ENCODE measurements at places on chromosomes 6 and 20. TPM values are rescaled to one million over a fixed set of nuclear protein-coding genes. Genes with fewer than 3 reads are reported as not detected.

Gene CMTR1
- 34.3 TPM for total RNA-seq

Gene HDAC2
- 383 TPM for total RNA-seq

Gene XKR7
- 1.8 TPM for total RNA-seq

DNA sequence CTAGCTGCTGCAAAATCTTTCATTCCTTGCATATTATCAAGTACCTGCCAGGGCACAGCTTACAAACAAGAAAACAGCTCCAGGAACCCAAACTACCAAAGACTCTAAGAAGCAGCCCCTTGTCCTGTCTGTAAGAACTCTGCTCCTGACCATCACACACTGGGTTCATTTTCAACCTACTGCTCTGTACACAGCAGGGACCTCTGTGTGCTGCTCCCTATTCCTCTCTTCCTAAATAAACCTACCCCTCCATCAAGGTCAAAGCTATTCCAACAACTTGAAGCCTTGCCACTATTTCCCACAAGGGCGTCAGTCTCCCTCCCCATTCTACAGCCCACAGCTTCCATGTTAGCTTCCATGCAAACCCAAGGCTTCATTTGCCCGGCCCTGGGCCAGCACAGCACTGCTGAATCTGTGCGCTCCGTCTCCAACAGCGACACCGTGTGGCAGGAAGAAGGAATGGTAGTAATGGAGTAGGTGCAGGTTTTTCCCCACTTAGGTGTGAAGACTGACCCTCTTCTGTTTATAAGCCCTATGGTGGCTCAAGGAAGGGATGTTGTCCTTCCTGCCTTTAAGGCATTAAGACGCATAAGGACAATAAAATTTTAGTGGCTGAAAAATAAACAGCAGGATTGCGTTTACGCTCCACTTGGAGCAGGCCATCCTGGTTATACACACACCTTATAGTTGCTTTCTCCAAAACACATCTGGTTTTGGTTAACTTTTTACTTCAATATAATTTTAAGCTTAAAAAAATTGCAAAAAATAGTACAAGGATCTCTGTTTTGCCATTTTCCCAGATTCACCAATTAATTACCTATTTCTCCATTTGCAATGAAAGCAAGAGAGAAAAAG, 115.2 kb upstream of the NXT1 start:
- H3K27me3 ChIP-seq: no peaks in the 10 kb centered on the region
- H3K4me1 ChIP-seq: no peaks in the 10 kb centered on the region
- no peak overlapping the region for H3K27ac ChIP-seq
- no peak overlapping the region for H3K4me3 ChIP-seq
- peak; percentile 71 for DNase-seq
- no peaks in the 10 kb centered on the region for H3K36me3 ChIP-seq

DNA sequence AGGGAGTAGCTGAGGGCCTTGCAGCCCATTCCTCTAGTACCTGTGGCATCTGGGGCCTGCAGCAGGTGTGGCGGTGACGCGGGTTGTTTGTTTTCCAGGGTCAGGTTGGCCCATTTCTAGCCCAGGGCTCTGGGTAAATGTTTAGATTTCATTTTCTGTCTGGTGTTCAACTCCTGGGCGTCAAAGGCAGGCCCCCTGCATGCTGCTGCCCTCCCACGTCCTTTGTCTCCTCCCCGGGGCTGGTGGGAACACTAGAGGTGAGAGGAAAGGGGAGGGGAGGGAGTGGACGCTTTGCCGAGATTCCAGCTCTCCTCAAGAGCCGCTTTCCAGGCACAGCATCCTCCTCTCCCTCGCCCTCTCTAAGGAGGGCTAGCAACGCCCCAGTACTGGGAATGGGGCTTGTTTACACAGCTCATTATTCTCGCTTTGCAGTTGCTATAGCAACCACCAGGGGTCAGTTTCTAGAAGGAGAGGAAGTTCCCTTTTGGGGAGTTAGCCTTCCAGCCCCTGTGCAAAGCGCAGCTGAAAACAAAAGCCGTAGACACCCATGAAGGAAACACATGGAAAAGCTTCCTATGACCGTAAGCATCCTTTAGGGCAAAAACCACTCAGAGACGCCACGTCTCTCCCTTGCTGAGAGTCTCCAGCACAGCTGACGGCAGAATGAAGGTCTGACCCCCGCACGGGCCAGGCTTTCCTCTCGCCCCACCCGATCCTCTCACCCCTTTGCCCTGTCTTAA, 170.6 kb downstream of the LY86 start:
- peak overlapping the region; percentile 65 for H3K27ac ChIP-seq
- peak overlapping the region; percentile 18 for H3K4me3 ChIP-seq
- H3K4me1 ChIP-seq: peaks cover 5% of the 10 kb centered on the region
- H3K36me3 ChIP-seq: no peaks in the 10 kb centered on the region

DNA sequence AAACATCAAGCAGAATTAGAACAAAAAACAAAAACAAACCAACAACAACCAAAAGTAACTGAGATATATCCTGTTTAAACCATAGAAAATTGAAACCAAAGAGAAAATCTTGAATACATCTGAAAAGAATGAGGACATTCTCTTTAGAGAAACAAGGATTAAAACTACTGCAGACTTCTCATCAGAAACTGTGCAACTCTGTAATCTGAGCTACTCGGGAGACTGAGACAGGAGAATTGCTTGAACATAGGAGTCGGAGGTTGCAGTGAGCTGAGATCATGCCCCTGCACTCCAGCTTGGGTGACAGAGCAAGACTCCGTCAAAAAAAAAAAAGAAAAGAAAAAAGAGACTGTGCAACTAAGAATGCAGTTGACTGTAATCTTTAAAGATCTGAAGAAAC, 153.4 kb downstream of the SYNDIG1 start:
- DNase-seq: no peak
- no peaks in the 10 kb centered on the region for H3K36me3 ChIP-seq
- no peak overlapping the region for H3K27ac ChIP-seq
- H3K4me3 ChIP-seq: no peak overlapping the region

- no peaks in the 10 kb centered on the region for H3K4me1 ChIP-seq
- H3K36me3 ChIP-seq: no peaks in the 10 kb centered on the region
- no peak overlapping the region for H3K27ac ChIP-seq
- no peak overlapping the region for H3K4me3 ChIP-seq
- no peaks in the 10 kb centered on the region for H3K27me3 ChIP-seq
Measured at GRCh38 chr6:31851485-31851832, 11.2 kb downstream of the NEU1 start.

- H3K4me3 ChIP-seq: no peak overlapping the region
- no peak for DNase-seq
- H3K4me1 ChIP-seq: no peaks in the 10 kb centered on the region
- H3K27ac ChIP-seq: no peak overlapping the region
Measured at GRCh38 chr6:88983532-88983931, 20.1 kb upstream of the RNGTT start.

GRCh38 chr6:41442800-41443501, 103.2 kb upstream of the FOXP4 start:
- H3K36me3 ChIP-seq: no peaks in the 10 kb centered on the region
- DNase-seq: peak; percentile 71
- H3K4me1 ChIP-seq: peaks cover 17% of the 10 kb centered on the region
- H3K27me3 ChIP-seq: peaks cover 7% of the 10 kb centered on the region
- H3K27ac ChIP-seq: peak overlapping the region; percentile 10

DNA sequence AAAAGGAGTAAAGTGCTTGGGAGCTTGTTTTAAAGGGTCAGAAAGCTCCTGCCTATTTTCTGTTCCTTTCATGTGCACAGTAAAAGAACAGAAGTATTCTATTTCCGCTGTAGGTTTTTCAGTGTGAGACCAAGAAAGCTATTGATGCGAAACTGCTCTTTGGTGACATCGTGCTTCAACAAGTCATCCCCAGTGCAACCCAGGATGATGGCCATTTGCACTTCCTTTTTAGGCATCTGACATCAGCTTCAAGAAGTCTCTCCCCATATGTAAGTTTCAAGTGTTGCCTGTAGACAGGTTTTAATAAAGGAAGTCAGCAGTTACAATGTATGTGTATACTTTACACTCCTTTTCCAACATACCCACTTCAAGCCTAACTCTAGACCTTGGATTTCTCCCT, 131.6 kb downstream of the RFX6 start:
- no peak overlapping the region for H3K4me3 ChIP-seq
- no peaks in the 10 kb centered on the region for H3K27me3 ChIP-seq

DNA sequence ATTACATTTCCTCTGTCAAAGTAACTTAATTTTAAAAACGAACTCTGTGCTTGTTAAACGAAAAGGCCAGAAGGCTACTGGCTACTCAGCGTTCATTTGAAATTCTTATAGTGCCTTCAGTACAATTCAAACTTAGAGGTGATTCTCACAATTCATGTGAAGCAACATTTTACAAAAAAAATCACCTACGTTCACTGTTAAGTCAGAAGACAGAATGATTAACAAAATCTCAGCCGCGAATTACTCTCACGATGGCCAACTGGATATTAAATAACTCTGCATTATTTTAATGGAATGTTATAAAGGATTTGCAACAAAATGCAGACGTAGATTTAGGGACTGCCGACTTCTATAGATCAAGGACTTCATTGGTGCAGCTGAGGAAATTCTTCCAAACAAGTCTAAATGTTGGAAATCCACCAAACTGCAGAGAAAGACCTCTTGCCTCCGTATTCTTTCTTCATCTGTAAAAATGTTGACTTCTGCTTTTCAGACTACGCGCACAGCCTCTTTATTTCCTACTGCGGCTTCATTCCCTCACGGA, 1.6 kb upstream of the QKI start:
- no peaks in the 10 kb centered on the region for H3K4me1 ChIP-seq
- H3K4me3 ChIP-seq: peak overlapping the region; percentile 73
- no peak overlapping the region for H3K27ac ChIP-seq
- no peaks in the 10 kb centered on the region for H3K36me3 ChIP-seq
- no peaks in the 10 kb centered on the region for H3K27me3 ChIP-seq

DNA sequence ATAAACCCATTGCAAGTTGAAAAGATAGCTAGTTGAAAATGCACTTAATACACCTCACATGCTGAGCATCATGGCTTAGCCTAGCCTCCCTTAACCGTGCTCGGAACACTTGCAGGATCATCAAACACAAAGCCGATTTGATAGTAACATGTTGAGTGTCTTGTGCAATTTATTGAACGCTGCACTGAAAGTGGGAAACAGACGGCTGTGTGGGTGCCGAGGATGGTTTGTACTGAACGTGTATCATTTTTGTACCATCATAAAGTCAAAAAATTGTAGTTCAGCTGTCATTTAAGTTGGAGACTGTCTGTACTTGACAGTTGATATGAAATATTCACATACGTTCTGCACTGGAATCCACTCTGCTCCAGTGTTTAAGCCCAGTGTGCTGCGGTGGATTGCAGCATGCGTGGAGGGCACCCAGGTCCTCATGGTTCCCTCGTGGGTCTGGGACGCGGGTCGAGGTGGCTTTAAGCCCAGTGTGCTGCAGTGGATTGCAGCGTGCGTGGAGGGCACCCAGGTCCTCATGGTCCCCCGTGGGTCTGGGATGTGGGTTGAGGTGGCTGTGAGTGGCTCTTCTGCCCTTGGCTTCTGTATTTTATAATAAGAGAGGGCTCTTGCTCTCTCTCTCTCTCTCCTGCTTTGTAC, 77.0 kb downstream of the CDH4 start:
- H3K27me3 ChIP-seq: peaks cover 2% of the 10 kb centered on the region
- H3K27ac ChIP-seq: no peak overlapping the region
- no peak for DNase-seq
- H3K36me3 ChIP-seq: no peaks in the 10 kb centered on the region

DNA sequence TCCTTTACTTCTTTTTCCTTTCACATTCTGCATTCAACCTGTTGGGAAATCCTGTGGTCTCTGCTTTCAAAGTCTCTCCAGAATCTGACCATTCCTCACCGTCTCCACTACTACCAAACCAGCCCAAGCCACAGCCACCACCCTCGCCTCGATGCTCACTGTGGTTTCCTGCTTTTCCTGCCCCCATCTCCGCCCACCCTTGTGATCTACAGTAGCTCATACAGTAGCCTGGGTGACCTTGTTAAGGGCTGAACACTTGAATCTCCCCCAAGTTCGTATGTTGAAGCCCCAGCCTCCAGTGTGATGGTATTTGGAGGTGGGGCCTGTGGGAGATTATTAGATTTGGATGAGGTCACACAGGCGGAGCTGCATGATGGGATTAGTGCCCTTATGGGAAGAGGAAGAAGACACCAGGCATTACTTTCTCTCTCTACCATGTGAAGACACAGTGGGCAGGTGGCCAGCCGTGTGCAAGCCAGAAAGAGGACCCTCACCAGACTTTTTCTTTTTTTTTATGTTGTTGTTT, 189.0 kb upstream of the UST start:
- DNase-seq: no peak
- H3K4me1 ChIP-seq: no peaks in the 10 kb centered on the region
- H3K27me3 ChIP-seq: peaks cover 10% of the 10 kb centered on the region
- H3K36me3 ChIP-seq: no peaks in the 10 kb centered on the region
- no peak overlapping the region for H3K27ac ChIP-seq

GRCh38 chr20:60137657-60138245, 179.5 kb downstream of the CDH26 start:
- DNase-seq: peak; percentile 5
- H3K27me3 ChIP-seq: no peaks in the 10 kb centered on the region
- no peaks in the 10 kb centered on the region for H3K4me1 ChIP-seq
- no peaks in the 10 kb centered on the region for H3K36me3 ChIP-seq

DNA sequence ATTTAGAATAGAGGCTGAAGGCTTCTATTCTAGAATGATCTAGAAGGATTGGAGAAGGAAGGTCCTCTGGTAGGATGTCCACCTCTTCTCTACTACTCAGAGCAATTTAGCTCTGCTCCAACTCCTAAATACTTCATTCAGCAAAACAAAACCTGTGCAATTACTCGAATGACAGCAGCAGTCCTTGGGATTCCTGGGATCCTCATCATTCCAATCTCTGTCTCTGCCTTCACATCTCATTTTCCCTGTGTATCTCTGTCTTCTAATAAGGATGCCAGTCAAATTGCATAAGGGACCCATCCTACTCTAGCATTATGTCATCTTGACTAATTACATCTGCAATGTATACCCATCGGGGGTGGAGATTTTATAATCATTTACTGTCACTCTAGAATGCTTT, 5.5 kb upstream of the AIG1 start:
- no peak overlapping the region for H3K4me3 ChIP-seq
- no peak for DNase-seq
- no peaks in the 10 kb centered on the region for H3K4me1 ChIP-seq
- no peak overlapping the region for H3K27ac ChIP-seq
- H3K27me3 ChIP-seq: no peaks in the 10 kb centered on the region

DNA sequence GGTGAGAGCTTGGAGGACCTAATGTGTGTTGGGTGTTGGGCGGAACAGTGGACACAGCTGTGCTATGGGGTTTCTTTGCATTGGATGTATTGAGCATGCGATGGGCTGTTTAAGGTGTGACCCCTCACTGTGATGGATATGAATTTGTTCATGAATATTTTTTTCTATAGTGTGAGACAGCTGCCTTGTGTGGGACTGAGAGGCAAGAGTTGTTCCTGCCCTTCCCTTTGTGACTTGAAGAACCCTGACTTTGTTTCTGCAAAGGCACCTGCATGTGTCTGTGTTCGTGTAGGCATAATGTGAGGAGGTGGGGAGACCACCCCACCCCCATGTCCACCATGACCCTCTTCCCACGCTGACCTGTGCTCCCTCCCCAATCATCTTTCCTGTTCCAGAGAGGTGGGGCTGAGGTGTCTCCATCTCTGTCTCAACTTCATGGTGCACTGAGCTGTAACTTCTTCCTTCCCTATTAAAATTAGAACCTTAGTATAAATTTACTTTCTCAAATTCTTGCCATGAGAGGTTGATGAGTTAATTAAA, 3.0 kb downstream of the HLA-A start:
- H3K4me1 ChIP-seq: no peaks in the 10 kb centered on the region
- peaks cover 21% of the 10 kb centered on the region for H3K36me3 ChIP-seq
- H3K27me3 ChIP-seq: no peaks in the 10 kb centered on the region
- H3K27ac ChIP-seq: no peak overlapping the region
- no peak overlapping the region for H3K4me3 ChIP-seq

GRCh38 chr6:81842254-81842653, 89.8 kb upstream of the TENT5A start:
- H3K27me3 ChIP-seq: no peaks in the 10 kb centered on the region
- no peak overlapping the region for H3K4me3 ChIP-seq
- DNase-seq: no peak
- no peak overlapping the region for H3K27ac ChIP-seq

Data from H1 (cell line).